ENCODE measurements at places on chromosomes 2 and 18.

- no peak for DNase-seq
Measured at GRCh38 chr2:120439637-120440384, 93.9 kb downstream of the INHBB start.

DNA sequence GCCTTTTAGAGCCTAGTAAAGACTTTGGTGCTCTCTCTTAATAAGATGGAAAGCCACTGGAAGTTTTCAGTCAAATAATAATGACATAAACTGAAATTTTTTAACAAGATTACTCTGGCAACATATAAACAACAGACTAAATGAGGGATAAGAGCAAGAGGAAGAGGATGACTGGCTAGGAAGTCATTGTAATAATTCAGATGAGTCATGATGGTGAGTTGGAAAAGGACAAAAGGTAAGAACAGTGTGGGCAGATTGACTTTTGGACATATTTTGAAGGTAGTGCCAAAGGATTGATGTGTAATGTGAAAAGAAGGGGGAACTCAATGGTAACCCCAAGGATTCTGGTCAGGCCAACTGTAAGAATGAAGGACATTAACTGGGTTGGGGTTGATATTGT lies 310.3 kb downstream of the NOL4 start:
- no peak for DNase-seq

GRCh38 chr18:2797951-2798350 lies 48.9 kb upstream of the EMILIN2 start:
- DNase-seq = no peak

GRCh38 chr2:174771631-174772471 lies 7.6 kb upstream of the CHRNA1 start:
- peak; percentile 56 for DNase-seq

DNA sequence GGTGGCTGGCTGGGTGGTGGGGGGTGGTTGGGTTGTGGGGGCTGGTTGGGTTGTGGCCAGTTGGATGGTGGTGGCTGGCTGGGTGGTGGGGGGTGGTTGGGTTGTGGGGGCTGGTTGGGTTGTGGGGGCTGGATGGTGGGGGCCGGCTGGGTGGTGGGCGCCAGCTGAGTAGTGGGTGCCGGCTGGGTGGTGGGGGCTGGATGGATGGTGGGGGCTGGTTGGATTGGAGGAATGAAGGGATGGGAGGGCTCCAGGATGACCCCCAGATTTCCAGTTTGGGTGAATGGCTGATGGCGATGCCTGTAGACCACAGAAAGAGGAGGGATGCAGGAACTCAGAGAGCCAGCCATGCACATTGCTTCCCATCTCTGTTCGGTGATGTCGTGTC lies 26.8 kb upstream of the GPR17 start:
- DNase-seq = no peak

GRCh38 chr2:2743164-2743571 lies 412.1 kb upstream of the MYT1L start:
- DNase-seq = no peak

GRCh38 chr18:46322941-46323340 lies 218.8 kb downstream of the HAUS1 start:
- DNase-seq = no peak
